ENCODE measurements at places on chromosomes 1 and 21.

GRCh38 chr1:110200666-110201065 lies 9.4 kb upstream of the KCNC4 start:
- no peak for DNase-seq

- no peak for DNase-seq
These were observed 1.5 kb downstream of the SESN2 start for GRCh38 chr1:28260803-28261174.

DNA sequence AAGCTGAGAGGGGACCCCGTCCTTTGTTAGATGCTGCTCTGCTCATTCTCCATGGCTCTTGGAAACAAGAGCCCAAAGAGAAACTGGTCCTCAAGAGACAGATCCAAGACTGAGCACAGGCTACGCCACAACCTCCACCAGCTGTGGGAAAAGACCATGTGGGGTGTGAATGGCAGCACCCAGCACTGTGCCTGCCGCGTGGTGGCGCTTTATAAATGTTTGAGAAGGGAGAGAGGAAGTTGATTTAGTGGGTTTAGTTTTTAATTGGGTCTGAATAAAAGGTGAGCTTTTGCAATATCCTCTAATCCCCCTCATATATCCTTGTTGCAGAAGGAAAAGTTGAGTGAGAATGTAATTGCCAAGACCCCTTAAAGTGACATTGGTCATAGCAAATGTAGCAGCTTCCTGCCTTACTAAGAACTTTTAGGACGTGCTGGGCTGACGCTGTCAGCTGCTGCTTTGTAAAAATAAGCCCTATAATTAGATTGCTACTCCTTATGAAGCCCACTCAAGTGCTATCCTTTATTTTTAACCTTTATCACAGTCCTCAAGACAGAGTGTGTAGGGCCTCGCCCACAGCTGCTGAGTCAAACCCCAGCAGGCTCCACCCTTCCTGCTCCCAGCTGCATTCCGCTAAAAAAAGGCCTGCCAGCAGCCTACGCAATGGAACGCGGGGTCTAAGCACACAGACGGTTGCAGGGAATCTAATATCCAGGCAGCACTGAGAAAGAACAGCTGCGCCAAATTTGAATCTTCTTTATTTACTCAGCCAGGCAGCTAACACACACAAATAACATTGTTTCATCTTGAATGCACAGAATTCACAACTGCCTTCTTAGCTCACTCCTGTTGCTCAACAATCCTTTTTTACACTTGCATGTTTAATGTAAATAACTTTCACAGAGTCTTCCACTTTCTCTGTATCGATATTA lies 47.4 kb upstream of the PRDX6 start:
- DNase-seq: peak; percentile 90

DNA sequence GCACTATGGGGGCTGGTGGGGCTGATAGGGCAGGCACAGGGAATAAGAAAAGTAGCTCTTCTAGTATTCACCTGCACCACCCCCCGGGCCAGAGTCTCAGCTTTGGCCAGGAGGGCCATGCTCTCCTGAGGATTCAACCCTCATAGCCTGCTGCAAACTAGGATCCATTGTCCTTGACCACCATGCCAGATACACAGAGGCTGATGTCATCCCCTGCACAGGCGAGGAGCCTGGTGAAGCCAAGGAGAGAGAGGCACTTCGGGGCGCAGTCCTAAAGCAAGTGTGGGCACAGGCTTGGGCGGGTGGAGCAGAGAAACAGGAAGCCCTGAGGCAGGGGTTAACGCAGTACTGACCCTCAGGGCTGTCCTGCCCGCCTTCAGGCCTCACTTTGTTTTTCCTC lies 29.5 kb downstream of the TMEM53 start:
- no peak for DNase-seq

GRCh38 chr1:215421744-215422143 lies 145.4 kb upstream of the KCTD3 start:
- DNase-seq: no peak

- DNase-seq: no peak
These were observed 995 bp downstream of the ID3 start for GRCh38 chr1:23558140-23558871.

DNA sequence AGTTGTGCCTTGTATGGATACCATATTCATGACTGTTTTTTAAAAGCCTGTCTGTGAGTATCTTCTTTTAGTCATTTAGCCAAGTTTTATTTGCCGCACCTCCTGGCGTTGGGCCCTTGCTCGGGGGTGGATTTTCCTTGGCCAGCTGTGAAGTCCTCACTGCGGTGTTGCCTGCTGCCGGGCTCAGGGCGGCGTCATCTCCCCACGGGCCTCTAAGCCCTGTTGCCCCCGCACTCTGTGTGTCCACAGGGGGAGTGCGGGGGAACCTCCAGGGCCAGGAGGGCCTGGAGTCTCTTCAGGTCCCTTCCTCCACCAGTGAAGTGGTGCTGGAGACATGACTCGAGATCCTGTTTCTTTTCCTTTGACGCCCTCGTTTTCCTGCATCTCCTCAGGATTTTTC lies 65.8 kb upstream of the DIP2A start:
- no peak for DNase-seq

DNA sequence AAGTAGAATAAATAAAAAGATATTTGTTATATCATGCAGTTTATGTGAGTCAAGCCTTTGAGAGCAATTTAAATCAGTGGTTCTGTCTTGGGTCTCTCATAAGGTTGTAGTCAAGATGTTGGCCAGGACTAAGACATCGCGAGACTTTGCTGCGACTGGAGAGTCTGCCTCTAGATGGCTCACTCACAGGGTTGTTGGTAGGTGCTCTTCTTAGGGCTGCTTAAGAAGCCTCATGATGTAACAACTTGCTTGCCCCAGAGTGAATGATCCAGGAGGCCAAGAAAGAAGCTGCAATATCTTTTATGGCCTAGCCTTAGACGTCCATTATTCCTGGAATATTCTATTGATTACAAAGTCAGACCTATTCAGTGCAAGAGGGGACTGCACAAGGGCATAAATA lies 73.1 kb upstream of the CACHD1 start:
- DNase-seq: no peak

DNA sequence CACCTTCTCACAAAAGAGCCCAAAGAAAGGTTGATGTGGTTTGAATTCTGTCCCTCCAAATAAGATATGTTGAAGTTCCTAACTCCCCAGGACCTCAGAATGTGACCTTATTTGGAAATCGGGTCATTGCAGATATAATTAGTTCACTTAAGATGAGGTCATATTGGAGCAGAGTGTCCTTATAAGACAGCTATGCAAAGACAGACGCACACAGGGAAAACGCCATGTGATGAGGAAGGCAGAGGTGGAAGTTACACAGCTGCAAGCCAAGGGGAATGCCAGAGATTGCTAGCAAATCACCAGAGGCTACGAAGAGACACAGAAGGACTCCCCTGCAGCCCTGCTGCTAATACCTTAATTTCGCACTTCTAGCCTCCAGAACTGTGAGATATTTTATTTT lies 5.2 kb upstream of the ABCB10 start:
- no peak for DNase-seq

- DNase-seq: no peak
These were observed 257.2 kb downstream of the MRPL39 start for GRCh38 chr21:25350056-25350455.

- DNase-seq: no peak
These were observed 6.9 kb downstream of the ACKR1 start for GRCh38 chr1:159211331-159212136.

GRCh38 chr1:224057461-224058199 lies 56.3 kb upstream of the FBXO28 start:
- DNase-seq: no peak

GRCh38 chr1:185108321-185108720 lies 48.4 kb downstream of the TRMT1L start:
- DNase-seq: no peak

DNA sequence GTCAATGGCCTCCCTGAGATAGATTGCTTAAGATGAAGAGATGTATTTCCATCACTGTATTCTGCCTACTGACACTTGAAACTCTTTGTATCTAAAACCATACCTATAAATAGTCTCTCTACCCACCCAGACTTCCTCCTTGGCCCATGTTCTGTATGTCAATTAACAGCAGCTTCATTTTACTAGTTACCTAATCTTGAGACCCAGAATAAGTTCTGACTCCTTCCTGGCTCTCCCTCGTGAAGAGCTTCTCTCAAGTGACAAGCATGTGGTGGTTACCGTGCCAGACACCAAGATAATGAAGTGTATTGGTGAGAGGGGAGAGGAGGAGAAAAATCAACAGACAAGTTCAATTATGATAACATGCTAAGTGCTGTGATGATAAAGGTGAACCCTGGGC lies 128.8 kb upstream of the RAVER2 start:
- no peak for DNase-seq

- peak; percentile 91 for DNase-seq
These were observed 138.4 kb downstream of the PLXNA2 start for GRCh38 chr1:208105756-208106155.

GRCh38 chr1:58702261-58703141 lies 2.6 kb upstream of the MYSM1 start:
- peak; percentile 78 for DNase-seq

DNA sequence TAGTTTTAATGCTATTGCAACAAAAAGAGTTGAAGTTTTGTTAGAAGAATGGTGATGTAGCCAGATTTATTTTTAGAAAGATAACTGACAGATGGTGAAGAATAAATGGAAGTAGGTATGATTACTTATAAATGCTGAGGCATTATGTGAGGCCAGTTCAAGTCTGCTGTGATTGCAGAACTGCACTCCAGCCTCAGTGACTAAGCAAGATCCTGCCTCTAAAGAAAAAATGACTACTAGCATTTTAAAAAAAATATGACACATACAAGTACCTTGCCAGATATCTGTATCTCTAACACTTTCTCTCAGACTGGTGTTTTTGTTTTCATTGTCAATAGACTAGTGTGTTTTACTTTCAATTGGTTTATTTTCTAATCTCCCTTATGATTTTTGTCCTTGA lies 1242.4 kb upstream of the ADGRL4 start:
- DNase-seq: no peak

GRCh38 chr1:29284961-29285560 lies 48.7 kb downstream of the PTPRU start:
- DNase-seq: no peak

DNA sequence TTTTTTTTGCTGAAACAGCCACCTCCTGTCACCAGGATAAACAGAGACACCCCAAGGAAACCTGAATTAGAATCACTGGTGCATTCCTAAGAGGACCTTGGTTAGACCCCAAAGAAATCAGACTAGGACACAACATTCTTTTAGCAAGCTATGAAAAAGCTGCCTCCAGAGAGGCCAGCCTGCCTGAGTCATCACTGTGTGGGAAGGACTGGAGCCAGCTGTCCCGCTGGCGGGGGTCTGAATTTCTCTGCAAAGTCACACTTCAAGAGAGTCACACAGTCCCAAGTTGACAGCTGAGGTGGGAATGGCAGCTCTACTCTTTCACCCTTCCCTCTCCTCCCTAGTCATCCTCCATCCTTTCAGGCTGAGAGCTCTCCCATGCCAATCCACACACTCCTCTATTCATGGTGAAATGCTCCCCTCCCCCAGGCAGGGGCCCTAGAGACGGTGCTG lies 405.0 kb upstream of the POU3F1 start:
- DNase-seq: no peak

- DNase-seq: no peak
These were observed 1.7 kb upstream of the C1orf185 start for GRCh38 chr1:51100264-51100880.

DNA sequence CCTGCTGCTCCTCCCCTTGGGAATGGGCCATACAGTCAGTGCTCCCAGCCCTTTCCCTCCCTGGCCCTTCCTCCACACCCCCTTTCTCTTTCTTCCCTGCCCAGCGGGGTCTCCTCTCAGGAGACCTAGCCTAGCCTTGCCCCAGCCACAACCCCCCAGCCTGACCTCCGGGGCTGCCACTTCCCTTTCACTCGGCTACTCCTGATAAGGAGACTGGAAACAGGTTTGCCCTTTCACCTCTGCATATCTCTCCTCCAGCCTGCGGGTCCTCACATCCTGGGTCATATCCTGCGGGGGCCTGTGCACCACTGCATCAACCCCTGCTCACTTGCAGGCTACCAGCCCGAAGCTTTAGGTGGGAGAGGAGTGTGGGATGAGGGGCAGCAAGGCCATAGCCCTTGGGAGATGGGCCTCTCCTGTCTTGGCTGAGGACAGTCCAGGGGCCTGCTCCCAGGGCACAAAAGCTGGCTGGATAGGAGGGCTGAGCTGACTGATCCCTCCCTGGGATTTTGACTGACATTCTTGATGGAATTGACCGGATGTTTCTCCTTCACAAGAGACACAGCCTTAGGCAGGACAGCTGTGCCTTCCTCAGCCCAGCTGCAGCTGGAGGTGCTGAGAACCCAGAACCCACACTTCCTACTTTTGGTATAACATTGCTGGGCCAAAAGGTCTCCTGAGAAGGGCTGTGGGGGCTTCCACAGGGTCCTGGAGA lies 19.2 kb upstream of the ALX3 start:
- DNase-seq: no peak

GRCh38 chr1:216071262-216071661 lies 352.0 kb downstream of the USH2A start:
- no peak for DNase-seq

GRCh38 chr1:31626223-31627207 lies 9.0 kb downstream of the HCRTR1 start:
- DNase-seq: no peak

DNA sequence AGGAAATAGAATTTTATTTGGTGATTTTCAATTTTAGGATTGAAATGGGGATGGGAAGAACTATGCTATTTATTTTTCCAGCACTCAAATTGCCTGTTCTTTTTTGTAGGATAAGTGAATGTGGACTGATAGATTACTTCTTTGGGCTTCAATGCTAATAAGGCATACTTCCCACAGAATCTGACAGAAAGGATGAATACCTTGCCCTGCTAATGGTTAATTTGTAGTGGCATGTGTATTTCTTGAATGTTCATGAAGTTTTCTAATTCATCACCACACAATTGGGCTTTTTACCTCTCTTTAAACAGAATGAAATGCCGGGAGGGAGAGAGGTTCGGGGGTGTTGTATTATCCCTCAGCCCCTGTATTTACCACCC lies 369.1 kb upstream of the ADGRL2 start:
- DNase-seq: no peak

DNA sequence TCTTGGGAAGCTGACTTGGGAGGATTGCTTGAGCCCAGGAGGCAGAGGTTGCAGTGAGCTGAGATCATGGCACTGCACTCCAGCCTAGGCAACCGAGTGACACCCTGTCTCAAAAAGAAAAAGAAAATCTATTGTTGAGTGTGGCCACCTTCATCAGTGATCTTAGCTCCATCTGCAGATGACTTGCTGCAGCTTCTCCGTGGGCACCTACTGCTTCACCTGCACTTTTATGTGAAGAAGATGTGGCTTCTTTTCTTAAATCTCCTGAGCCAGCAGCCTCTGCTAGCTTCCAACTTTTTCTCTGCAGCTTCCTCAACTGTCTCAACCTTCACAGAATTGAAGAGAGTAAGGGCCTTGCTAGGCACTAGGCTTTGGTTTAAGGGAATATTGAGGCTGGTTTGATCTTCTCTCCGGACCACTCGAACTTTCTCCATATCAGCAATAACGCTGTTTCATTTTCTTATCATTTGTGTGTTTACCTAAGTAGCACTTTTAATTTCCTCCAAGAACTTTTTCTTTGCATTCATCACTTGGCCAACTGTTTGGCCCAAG lies 28.0 kb downstream of the AGPAT3 start:
- no peak for DNase-seq

- no peak for DNase-seq
These were observed 20.7 kb downstream of the PHC2 start for GRCh38 chr1:33410091-33410701.

GRCh38 chr21:46025113-46025770 lies 43.7 kb downstream of the COL6A1 start:
- no peak for DNase-seq

- no peak for DNase-seq
These were observed 115.6 kb downstream of the XCL2 start for GRCh38 chr1:168428063-168428731.

GRCh38 chr1:34896612-34897011 lies 32.8 kb downstream of the DLGAP3 start:
- DNase-seq: no peak

- no peak for DNase-seq
These were observed 122.0 kb downstream of the LMO4 start for GRCh38 chr1:87450615-87451209.
